ENCODE measurements at places on chromosomes 11 and 22.

DNA sequence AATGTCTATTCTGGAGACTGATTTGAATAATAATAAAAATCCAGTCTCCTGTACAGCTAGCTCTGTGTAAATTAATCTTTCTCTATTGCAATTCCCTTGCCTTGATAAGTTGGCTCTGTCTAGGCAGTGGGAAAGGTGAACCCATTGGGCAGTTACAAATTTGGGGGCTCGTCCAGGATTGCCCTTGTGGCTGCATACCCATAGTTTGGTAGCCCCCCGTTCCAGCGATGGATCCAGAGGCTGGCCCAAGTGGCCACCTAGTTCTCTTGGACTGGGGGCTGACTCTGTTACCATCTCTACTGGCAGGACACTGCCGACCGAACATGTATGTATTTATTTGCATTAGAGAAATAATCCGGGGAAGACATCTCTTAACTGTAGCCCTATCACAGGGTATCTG is 326.2 kb upstream of the PDGFD start:
- no peak for DNase-seq

- no peak for DNase-seq
Observed at GRCh38 chr22:23553438-23553837, 26.7 kb downstream of the IGLL1 start.

DNA sequence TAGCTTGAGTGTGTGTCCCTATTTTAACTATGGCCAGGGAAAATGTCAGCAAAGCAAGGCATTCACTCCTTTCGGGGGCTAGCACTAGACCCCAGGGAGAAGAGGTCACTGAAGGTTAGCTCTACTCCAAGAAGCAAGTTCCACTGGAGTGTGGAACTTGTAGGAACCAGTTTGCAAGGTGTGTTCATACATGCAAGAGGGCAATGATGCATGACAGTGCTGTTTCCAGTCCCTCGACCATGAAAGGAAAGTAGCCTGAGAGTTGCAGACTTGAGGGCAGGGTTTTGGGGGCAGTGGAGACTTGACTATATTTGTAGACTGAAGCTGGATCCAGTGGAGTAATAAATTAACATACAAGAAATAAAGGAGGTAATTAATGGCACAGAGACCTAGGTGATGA is 21.6 kb upstream of the SLC36A4 start:
- DNase-seq: no peak

DNA sequence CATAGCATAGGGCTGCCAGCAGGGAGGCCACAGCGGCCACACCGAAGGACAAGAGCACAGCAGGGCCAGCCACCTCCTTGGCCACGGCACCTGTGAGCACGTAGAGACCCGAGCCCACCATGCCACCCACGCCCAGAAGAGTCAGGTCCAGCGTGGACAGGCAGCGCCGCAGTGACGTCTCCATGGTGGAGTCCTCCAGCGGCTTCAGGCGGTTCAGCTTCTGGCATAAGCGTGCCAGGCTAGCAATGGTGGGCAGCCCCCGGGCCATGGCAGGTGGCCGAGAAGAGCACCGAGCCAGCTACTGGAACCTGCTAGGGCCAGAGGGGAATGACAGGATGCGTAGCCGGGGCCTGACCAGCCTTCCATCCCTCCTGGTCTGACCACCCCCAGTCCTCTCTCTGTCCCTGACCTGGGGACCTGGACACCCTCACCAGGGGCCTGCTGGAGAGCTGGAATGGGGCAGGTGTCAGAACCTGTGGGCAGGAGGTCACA is 770 bp downstream of the SLC7A4 start:
- DNase-seq: no peak

Measured in fibroblast of pulmonary artery (primary cell).